ENCODE measurements at places on chromosomes 5 and 9.

GRCh38 chr9:137029058-137029936, 1.3 kb upstream of the ABCA2 start:
- DNase-seq: peak; percentile 44

- no peak for DNase-seq
Observed at GRCh38 chr5:61416010-61416409, 84.0 kb downstream of the ZSWIM6 start.

- DNase-seq: peak; percentile 10
Observed at GRCh38 chr9:127528422-127529251, 77.3 kb downstream of the LRSAM1 start.

DNA sequence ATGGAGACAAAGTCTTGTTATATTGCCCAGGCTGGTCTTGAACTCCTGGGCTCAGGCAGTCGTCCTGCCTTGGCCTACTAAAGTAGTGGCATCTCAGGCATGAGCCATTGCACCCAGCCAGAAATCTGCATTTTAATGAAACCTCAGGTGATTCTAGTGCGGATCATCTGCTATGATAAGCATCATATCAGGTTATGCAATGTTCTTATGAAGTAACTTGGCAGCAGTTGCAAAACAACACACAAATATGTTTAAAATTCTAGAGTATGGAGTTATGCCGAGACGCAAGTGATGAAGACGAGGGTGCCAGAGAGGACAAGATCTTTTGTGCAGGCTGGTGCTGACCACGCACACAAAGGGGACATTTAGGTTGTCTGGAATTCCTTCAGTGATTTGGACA, 153.2 kb upstream of the MEF2C start:
- no peak for DNase-seq

- DNase-seq: no peak
Observed at GRCh38 chr9:26012797-26013196, 334.6 kb upstream of the TUSC1 start.

Measured in NCI-H2081 (cell line).